Right ventricle myocardium inferior (tissue), 1 donor: ENCODE measurements at places on chromosomes 1 and 21. TPM values are rescaled to one million over a fixed set of nuclear protein-coding genes. Genes with fewer than 3 reads are reported as not detected.
A peak's percentile ranks its signal among the peaks of the same experiment; 100 is the strongest.

GRCh38 chr1:18339161-18339560, 141.6 kb upstream of the KLHDC7A start:
- DNase-seq = no peak

The GMEB1 gene
- total RNA-seq = 6.5 TPM

- DNase-seq = no peak
These were observed 62.0 kb upstream of the USP25 start for GRCh38 chr21:15667819-15668218.

The TNFRSF18 gene
- total RNA-seq = not detected

- DNase-seq = no peak
These were observed 72.8 kb upstream of the KRTAP19-8 start for GRCh38 chr21:31111093-31111492.

- no peak for DNase-seq
These were observed 16.9 kb downstream of the DCAF8 start for GRCh38 chr1:160245434-160245833.

DNA sequence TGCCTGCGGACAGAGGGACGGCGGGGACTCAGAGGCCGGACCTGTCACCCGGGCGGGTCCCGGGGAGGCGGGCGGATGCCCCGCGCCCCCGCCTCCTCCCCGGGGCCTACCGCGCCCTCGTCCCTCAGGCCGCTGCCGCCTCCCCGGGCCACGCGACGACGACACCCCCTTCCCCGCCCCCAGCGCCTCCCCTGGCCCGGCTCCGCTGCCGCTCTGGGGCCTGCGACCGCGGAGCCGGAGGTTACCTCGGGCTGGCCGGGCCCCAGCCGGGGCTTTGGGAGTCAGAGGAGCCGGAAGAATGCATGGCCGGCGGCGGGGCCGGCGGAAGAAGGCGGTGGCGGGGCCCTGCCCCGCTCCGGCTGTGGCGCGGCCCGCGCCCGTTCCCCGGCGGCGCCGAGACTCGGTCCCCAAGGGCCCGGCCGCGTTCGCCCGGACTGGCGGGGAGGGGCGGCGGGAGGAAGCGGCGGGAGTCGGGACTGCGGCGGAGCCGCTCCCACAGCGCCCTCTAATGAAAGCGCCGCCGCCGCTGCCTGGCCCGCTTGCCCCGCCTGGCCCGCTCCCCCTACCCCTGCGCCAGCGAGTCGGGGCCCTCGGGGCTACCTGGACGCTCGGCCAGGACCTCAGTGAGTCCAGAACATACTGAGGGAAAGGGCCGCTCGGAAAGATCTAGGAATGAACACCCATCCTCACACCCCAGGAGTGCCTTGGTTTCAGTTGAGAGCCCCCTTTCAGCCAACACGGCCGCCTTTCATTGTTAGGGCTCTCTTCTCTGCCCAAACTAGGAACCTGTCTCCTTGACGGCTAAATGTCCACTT, at the start of gene LPGAT1:
TSS of gene LPGAT1 (minus strand) at position 436 of the 815 bp plus-strand sequence. CDS start 1,467 bp downstream, outside the sequence.
- peak; percentile 94 for DNase-seq

- no peak for DNase-seq
These were observed at the start of gene SH2D5 for GRCh38 chr1:20732588-20733359. SH2D5 (minus strand) TSS chr1:20732703; CDS start chr1:20728044, 4,659 bp downstream.
